HL-60 (cell line): ENCODE measurements at places on chromosomes 6 and 20.
A peak's percentile ranks its signal among the peaks of the same experiment; 100 is the strongest.

- no peak for DNase-seq
These were observed 610.9 kb downstream of the CDH26 start for GRCh38 chr20:60569116-60569515.

- peak; percentile 31 for DNase-seq
These were observed 469.4 kb upstream of the SLC35B3 start for GRCh38 chr6:8904754-8905153.

DNA sequence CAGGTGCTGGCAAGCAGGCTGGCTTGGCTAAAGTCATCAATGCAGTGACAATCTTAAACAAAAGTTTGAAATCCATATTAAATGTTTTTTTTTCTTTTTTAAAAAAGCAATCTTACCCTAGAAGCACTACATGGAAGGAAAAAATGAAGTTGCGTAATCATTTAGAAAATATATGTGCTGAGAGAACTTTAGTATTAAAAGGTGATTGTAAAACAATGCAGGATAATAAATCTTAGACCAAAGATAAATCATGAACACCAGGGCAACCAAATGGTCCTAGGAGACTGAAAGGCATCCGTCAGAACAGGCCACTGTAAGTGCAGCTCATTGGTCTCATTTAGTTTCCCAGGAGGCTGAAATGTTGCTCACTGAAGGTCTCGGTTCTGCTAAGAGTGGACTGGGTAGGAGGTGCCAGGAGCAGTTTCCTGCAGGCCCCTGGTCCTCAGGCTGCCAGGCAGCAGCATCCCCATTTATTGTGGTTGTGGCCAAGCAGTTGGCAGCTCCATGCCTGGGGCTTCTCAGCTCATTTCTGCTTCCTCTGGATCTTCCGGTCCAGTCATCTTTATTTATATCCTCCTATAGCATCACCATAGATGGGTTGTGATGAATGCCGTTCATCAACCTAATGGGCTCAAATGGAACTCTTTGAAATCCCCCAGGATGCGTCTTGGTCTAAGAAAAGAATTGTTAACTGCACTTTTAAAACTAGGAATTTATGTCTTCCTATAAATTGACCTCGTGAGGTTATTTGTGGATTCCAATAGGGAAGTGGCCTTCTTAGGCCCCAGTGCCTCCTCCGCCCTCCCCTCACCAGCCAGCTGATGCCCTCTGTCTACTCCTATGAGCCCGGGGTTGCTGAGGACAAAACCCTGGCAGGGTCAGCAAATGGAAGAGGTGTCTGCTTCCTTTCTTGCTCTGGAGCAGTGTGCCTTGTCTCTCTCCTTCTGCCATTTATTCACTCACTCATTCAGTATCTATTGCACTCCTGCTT is 269.0 kb downstream of the UST start:
- no peak for DNase-seq

- DNase-seq = no peak
These were observed 772.8 kb upstream of the GJE1 start for GRCh38 chr6:141359953-141360352.

DNA sequence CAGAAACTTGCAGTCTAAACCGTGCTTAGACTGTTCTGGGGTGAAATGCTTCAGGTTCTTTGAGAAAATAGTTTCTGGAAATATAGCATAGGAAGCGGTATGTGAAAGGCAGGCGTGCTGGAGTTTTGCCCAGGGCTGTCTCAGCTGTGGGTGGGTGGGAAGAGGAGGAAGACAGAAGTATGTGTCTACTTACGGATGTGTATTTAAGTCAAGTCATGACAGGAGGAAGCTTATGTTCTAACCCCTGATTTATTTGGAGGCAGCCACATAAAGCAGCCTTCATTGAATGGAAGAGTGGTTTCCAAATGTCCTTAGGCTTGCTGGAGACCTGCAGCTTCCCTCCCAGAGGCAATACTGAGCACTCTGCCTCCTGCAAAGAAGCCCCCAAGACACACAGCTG is 345.8 kb upstream of the PRND start:
- no peak for DNase-seq

- DNase-seq = no peak
These were observed 82.3 kb downstream of the EPHA7 start for GRCh38 chr6:93337014-93337413.

DNA sequence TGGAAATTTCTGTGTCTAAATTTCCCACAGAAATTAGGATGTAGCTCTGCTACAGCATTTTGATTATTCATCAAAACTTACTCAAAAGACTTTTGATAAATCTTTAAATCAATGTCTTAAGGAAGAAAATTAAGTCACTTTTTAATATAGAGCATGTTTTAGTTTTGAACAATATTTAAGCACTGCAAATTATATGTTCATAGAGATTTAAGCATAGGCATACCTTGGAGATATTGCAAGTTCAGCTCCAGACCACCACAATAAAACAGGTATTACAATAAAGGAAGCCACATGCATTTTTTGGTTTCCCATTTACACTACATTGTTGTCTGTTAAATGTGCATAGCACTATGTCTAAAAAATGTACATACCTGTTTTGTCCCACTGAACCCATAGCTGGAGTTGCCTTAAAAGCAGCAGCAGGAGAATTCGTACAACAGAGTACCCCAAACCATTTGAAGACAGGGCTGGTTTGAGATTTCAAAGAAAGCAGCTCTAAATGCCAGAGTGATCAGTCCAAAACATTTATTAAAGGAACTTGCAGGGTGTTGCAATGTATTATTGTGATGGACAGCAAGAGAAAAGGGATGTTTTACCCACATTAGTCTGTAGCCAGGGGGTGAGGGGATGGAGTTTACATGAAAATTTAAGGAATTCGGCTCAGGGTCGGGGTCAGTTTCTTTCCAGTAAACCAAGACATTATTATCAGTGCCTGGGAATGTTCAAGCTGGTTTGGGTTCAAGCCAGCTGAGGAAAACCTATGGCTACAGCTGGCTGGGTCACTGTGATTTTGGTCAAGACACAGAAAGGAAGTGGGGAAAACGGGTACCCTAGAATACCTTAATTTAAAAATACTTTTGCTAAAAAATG is 6.3 kb upstream of the LOC128125822 start:
- DNase-seq = no peak

GRCh38 chr20:51960047-51960675 is 157.8 kb upstream of the SALL4 start:
- no peak for DNase-seq

- no peak for DNase-seq
These were observed 93.5 kb downstream of the MAP3K7 start for GRCh38 chr6:90493332-90493731.

DNA sequence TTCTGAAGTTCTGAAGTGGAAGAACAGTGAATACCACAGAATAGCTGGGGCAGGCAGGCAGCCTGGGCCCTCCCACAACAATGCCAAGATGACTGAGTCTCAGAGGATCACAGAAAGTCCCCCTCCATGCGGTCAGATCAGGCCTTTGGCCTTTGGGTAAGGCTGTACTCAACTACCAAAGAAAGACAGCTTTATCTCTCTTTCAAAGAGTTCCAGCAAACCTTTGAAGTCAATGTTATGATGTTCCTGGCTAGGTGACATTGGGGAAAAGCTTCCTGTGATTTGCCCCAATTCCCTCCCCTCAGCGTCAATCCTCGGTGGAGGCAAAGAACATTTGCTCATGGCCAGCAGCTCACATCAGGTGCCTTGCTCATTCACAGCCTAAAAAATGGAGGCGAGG is 10.7 kb upstream of the FBXO9 start:
- no peak for DNase-seq

- no peak for DNase-seq
These were observed 16.0 kb upstream of the CITED2 start for GRCh38 chr6:139390447-139390846.

DNA sequence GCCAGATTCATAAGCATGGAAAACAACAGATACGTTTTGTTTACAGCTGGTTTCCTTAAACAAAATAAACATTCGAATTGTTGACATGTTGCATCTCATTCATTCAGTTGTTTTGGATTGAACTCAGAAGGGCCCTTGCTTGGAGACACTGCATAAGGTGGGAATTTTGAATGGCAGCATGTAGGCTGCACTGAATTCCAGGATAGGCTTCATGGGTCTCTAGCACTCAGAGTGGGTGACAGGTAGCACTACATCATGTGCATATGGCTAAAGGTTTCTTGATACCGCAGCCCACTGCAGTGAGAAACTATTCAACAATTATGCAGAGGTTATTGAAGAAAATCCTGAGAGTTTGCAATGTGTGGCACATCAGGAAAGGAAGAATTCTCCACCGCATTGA is 1.6 kb downstream of the BEND6 start:
- no peak for DNase-seq

GRCh38 chr6:43505718-43506117 is 4.4 kb downstream of the LRRC73 start:
- DNase-seq = no peak

DNA sequence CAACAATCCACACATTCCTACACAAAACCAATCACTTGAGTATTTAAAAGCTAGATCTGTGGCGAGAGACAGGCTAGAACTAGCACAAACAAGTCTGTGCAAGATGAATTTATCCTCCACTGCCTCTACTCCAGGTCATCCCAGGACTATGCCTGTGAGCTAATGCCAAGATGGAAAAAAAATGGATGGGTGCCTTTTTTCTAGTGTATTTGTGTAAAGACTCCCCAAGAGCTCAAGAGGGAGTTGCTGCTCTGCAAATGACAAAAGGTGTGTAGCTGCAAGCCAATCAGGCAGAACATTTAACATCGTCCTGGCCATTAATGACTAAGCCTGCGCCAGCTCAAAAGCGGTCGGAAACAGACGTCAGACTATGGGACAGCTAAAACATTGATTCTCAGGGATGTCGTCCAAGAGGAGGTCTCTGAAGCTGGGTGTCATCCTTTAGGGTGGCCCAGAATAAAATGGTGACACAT is 21.9 kb downstream of the ATXN1 start:
- no peak for DNase-seq

- DNase-seq = no peak
These were observed 221.7 kb downstream of the ARHGAP18 start for GRCh38 chr6:129488313-129488712.

DNA sequence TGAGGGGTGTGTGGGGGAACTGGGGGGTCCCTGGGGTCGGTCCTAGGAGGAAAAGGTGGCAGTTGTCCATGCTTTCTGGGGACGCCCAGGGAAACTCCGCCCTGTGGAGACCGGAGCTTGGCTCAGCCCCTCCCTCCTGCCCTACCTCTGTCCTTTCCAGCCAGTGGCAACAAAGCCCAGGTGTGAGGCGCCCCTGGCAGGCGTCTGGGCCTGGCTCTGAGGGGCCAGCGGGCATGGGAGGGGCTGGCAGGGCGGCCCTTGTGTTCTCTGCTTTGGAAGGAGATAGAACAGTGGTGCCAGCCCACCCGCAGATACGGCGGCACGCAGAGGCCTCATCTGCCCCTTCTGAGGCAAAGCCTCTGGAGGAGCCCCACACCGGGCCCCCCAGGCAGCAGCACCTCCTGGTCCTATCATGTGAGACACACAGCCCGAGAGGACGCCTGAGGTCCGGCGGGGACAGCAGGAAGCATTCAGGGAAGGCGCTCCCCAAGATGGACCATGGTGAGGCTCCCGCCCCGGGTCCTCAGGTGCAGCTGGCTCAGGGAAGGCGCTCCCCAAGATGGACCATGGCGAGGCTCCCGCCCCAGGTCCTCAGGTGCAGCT is 47.9 kb downstream of the YTHDF1 start:
- no peak for DNase-seq

DNA sequence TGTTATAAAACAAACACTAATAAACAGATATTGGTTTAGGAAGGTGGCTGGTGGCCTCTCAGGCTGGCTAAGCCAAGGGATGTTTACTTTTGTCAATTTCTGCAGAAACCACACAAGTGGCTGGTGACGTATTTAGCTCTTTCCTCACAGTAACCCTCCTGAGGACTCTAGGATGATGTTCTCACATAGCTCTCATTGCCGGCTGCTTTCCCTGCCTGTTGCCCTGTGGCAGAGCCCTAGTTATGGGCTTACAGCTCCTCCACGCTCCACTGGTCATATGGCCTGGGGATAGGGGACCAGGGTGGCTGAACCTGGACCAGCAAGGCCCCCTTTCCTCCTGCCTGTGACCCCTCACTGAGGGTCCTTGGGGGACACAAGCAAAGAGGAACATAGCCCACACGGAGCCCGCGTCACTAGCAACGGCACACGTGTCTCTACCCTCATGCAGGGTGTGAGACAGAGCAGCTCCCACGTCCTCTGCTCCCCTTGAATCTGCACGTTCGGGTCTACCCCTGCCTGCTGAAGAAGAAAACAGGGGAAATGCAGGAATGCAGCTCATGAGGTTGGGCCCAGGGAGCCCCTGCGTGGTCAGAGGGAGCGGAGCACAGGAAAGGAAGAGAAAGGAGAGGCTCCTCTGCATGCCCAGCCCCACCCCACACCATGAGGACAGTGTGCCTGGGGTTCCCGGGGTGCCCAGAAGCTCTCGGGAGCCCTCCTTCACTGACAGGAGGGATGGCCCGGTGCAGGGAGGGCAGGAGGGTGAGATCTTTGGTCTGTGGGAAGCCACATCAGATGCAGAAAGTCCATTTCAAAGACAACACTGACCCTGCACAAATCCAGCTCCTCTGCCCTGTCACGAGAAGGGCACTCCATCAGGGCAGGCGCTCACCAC is 13.9 kb downstream of the RAMACL start:
- no peak for DNase-seq

DNA sequence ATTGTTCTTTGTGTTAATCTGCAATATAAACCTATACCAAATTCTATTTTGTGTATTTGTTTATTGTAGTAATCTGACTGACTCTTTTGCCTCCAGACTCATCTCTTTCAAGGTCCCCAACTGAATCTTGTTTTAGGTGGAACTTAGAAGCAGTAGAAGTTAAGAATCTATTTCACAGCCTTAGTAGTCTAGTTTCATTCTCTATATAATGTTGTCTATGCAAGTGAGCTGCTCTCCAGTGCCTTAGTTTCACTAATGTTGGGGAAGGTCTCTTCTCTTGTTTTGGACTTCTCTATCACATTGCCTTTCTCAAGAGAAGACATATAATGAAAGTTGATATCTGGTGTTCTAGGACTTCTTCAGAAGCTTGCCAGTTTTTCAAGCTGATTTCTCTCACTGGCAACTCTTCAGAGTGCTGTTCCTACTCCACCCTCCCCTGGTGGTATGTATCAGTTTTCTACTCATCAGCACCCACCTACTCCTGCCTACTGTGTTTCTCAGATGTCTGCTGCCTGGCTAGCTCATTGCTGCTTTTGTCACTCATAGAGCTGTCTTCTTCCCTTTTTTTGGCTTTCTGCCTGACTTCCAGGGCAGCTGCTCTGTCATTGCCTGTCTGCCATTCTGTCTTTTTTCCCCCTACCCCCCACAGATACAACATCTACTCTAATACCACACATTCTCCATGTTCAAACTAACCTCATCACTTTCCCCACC is 82.1 kb downstream of the PTPRA start:
- no peak for DNase-seq

- DNase-seq = no peak
These were observed 96.2 kb downstream of the SNX5 start for GRCh38 chr20:17872434-17872833.

GRCh38 chr6:137926207-137926731 is 59.2 kb downstream of the TNFAIP3 start:
- no peak for DNase-seq

DNA sequence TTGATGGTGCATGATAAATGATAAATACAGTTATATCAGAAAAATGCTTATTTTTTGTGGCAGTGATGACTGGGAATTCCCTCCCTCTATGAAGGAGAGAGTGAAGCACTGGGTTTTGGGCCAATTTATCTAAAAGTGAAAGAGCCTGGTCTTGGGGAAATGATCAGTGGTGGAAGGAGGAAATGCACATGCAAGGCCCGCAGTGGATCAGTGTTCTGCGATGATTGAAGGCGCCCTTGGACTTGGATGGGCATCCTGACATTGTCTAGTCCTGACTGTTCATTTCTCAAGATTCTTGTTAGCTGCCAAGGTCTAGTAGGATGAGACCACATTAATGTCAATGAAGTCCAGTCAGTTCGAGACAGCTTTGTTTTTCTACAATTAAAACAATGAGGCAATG is 272.0 kb upstream of the SLC35B3 start:
- no peak for DNase-seq
